ENCODE measurements at places on chromosomes 5 and 9.

GRCh38 chr5:160627921-160628618 lies 206.4 kb downstream of the PTTG1 start:
- no peak for DNase-seq

DNA sequence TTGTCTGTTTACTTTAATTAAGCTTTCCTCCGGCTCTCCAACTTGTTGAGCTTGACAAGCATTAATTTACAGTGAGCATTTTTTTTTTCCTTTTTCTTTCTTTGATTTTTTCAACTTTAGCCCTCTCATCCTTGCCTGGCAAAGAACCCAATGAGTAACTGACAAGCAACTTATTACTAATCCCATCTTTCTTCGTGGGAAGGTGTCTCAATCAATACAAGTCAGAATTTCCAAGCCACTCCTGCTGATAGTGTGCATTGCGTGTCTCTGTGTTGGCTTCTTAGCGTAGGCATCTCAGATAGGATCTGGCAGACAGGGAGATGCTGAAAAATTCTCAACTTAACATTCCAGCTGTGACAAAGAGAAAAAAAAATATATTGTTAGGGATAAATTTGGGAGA lies 527.7 kb upstream of the WWC1 start:
- DNase-seq, result no peak

DNA sequence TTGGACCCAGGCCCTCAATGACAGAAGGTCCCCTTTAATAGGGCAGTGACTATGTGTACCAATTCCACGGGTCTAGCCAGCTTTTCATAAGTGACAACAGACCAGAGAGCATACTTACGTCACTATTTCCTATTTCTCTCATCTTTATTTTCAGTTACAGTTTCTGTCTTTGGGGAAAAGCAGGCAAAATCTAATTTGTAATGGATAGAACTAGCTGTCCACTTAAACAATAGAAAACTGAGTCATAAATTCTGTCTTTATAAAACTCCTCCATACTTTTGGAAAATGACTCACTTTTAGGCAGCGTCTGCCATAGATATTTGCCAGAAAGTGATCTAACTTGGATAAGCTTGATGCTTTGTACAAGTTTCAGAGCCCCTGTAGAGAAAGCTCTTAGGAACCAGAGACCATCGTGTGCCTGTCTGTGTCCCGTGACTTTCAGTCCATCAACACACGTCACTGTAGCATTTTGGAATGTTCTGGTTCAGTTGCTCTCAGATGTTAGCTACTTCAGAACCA lies 101.9 kb downstream of the F2RL2 start:
- DNase-seq, result no peak

- peak; percentile 23 for DNase-seq
Observed at GRCh38 chr5:56326116-56326515, 93.0 kb upstream of the ANKRD55 start.

DNA sequence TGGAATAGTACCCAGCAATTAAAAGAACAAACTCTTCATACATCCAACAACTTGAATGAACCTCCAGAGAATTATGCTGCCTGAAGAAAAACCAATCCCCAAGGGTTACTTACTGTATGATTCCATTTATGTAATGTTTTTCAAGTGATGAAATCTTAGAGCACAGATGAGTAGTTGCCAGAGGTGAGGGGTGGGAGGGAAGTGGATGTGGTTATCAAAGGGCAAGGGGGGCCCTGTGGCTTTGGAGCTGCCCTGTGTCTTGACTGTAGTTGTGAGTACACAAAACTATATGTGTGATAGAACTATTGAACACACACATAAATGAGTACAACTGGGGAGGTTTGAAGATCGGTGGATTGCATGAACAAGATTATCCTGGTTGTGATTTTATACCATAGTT lies 115.8 kb upstream of the SLC25A48 start:
- no peak for DNase-seq

DNA sequence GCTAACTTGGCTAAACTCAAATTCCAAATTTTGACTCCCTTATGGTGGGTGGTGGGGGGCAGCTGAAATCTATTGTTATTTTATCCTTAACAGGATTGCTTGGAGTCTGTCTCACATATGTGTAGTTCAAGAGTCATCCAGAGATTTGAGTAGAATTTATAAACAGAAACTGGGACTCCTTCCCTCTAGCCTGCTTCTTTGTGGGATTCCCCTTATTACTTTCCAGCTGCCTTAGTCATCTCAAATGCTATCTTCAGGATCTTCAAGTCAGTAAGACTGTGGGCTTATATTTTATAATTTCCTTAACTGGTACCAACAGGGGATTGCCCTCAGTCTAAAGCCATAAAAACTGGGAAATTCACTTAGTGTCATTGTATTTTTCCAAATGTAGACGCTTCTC lies 55.5 kb downstream of the NNT start:
- DNase-seq, result no peak

DNA sequence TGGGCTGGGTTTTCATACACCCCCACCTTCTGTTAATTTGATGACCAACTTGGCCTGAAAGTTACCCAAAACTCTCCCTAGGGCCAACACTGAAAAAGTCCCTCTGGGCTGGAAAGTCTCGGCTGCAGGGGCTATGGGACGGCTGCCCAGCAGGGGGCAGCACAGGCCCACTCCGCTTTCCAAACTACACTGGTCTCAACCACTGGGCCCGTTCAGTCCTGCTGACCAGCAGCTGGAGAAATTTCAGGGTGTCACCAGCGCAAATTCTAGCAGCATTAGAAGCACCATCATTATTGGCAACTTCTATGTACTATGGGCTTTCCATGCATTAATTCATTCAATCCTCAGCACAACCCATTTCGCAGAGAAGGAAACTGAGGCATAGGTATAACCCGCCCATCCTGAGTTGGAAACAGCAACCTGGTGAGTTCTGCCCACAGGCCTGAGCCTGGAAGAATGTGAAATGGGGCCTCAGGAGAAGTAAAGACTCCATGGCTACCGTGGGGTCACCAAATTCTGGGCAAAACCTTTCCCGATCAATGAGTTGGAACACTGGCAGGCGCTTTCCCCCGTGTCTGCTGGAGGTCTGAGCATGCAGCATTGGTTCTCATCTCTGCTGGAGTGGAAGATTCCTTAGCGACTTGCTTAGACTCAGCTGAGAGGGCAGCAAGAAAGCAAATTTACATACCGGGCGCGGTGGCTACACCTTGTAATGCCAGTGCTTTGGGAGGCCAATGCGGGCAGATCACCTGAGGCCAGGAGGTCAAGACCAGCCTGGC lies 9.7 kb downstream of the ORM2 start:
- DNase-seq, result peak; percentile 60

DNA sequence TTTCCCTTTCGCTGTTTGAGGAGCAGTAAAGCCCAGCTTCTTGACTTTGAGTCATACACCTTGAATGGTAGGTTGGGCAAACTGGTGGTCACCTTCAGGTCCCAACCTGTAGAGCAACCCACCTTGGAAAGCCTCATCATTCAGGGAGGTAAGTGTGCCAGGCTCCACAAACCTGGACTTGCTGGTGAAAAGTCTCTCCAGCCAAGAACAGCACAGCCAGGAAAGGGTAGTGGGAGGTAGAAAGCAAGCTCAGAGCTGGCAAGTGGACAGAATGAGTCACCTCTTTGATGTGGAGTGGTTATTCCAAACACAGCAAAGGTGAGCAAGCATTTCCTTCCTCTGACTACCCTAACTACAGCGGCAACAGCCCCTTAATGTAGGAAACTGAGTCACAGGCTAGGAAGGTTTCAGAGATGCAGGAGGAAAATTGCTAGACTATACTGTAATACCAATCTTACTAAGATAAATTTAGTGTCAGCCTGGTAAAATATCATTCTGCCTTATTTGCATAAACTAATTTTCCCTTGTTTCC lies 117.5 kb upstream of the MTAP start:
- DNase-seq, result no peak

- no peak for DNase-seq
Observed at GRCh38 chr9:98964201-98964600, 20.5 kb downstream of the COL15A1 start.

DNA sequence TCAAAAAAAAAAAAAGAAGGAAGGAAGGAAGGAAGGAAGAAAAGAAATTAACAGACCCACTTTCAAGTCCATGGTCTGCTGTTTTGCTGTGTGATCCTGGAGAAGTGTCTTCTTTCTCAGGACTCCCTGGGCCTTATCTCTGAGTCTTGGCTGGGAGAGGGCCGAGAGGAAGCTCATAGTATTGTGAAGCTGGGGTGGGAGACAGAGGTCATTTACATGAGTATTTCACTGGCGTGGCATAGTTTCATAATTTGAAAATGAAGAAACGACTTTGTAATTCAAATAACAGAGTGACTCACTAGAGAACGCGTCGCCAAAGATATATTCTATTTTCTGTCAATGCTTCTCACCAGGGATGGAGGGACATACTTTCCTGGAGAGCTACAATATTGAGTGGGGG lies 2.4 kb upstream of the C9orf50 start:
- no peak for DNase-seq

DNA sequence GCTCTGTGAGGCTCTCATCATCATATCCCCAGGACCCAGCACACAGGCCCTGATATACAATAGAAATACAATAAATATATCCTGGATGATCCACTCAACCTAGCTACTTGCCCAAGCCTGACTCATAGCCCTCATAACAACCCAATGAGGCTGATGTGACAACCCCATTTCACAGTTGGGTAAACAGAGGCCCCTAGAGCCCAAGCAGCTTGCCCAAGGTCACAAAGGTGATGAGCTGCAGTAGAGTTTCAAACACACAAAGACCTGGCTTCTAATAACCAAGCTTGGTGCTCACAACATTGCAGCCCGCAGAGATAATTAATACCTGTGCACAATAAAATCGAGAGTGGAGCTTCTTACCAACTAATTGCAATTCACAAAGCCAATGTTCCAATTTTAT lies 3.2 kb upstream of the AKNA start:
- DNase-seq, result no peak

- DNase-seq, result no peak
Observed at GRCh38 chr5:22844155-22844554, 9.0 kb downstream of the CDH12 start.

- peak; percentile 89 for DNase-seq
Observed at GRCh38 chr5:78586251-78586650, 62.3 kb downstream of the LHFPL2 start.

DNA sequence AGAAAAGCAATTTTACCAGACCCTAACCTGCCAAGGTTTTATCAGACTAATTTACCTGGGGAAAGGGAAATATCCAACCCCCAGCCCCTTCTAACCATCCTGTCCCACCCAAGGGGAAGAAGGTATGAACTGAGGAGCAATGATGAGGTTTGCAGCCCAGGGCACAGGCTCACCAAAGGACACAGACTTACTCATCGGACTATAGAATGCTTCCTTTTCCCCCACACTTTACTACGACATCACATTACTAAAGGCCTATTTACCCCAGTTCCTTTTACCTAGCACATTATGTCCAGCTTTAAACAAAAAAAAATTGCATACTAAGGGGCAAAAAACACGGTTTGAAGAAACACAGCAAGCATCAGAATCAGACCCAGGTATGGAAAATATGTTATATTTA lies 94.1 kb upstream of the FST start:
- no peak for DNase-seq

DNA sequence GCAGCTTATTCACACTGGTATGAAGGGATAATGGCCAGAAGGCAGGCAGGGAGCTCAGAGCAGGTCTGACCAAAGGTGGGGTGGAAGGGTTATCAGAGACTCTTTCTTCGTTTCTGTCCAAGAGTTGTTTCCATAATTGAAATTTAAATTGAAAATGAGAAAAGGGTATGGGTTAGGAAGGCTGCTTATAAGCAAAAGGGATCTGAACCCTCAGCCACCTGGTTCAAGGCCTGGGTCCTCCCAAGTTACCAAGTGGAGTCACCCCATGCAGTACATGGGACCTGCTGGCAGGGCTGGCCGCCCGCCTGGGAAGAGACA lies 17.8 kb downstream of the EEIG1 start:
- DNase-seq, result no peak

DNA sequence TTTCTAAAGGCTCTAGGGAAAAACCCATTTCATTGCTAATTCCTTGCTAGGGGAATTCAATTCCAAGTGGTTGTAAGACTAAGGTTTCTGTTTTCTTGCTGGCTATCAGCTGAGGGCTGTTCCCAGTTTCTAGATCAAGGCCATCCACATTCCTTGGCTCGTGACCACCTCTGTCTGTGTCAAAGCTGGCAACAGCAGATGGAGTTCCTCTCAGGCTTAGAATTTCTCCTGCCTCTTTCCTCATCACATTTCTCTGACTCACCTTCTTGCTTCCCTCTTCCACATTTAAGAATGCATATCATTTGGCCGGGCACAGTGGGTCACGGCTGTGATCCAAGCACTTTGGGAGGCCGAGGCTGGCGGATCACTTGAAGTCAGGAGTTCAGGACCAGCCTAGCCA lies 19.0 kb downstream of the DAB2IP start:
- no peak for DNase-seq

DNA sequence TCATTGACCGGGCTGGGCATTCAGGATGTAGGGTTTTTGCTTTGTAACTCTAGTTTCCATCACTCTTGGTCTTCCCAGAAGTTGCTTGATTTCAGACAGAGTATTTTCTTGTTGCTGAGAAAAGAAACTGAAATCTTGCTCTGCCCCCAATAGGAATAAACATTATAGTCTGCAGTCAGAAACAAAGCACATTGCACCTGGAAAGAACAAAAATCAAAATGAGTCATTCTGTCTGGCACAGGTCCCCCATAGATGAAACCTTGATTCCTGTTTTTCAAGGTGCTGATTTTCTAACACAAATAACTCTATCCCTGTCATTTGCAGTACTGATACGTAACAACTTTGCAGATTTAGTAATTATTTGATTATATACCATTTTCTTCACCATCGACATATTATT lies 232.1 kb downstream of the FBXO4 start:
- DNase-seq, result no peak

DNA sequence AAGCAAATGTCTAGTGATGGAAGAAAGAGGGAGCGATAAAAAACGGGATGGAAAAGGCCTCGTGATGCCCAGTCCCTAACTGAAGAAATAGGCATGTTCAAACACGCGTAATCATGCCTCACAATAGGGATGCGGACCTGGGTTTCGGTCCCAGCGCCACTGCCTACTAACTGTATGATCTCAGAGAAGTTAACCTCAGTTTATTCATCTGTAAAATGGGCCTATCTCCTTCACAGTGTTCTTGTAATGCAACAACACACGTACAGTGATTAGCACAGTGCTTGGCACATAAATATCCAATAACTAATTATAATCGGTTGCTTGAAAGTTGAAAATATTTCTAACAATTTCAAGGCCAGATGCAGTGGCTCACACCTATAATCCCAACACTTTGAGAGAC lies 181.8 kb downstream of the FANCC start:
- no peak for DNase-seq

DNA sequence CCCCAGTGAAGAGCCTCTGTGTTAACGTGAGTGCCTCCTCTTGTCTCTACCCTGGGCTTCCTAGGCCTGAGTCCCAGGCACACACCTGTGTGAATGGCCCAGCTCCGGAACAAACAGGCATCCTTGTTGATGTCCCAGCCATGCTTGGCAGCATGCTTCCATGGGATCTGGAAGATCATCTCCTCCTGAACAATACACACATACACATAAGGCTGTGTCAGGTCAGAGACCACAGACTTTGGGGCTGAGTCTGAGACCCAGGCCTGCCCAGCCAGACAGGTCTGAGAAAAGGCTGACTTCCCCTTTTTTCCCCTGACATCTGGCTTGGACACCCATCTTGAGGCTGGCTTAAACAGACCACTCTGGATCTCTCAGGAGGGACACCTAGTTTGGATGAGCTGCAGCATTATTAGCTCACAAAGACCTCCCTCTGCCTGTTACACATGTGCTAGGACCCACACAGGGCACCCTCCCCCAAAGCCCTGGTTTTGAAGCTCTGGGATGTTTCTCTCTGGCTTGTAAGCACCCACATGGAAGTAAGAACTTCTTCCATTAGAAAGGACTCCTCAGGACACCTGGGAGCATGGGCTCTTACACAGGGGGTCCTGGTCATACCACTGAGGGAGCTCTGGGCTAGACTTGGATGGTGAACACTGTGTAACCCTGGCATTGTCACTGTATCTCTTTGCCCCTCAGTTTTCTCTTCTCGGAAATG lies 2.6 kb downstream of the IRF1 start:
- peak; percentile 40 for DNase-seq
